GM12892 (cell line): ENCODE measurements at places on chromosomes 5 and 9.
A peak's percentile ranks its signal among the peaks of the same experiment; 100 is the strongest.

- no peak for DNase-seq
Observed at GRCh38 chr5:102561894-102562760, 63.3 kb upstream of the SLCO6A1 start.

GRCh38 chr5:77518304-77518703, 26.2 kb upstream of the WDR41 start:
- DNase-seq = no peak

GRCh38 chr5:53041071-53041692, 52.0 kb downstream of the ITGA2 start:
- DNase-seq = no peak

DNA sequence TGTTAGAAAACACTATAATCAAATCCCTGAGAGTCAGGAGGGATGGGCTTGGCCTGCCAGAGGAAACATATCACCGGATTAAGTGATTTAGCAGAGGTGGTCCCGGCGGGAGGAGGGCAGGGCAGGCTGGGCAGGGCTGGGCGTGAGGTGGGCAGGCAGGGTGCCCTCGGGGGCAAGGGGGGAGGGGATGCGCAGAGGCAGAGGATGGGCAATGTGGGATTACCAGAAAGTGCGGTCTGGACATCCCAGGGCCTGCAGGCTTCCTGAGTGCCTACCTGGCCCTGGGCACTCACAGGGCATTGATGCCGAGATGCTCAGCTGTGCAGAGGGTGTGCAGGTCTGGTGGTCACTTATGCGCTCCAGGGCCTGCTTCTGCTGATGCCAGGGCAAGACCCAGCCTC, 115.2 kb downstream of the ADAMTS2 start:
- no peak for DNase-seq

DNA sequence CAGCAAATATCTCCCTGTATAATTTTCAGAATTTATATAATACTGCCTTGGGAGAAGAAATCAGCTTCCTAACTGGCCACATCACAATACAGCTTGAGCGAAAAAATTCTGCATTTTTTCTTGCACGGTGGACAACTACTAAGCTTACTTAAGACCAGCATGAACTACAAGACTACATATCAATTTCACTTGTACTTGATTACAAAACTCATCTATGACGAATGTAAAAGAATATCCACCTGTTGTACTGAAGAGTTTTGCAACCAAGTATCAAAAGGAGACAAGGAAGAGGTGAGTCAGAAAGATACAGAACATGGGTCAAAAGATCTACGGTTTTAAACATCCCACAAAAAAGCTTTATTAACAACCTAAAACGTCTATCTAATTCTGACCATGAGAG, 279.4 kb downstream of the BNC2 start:
- no peak for DNase-seq

DNA sequence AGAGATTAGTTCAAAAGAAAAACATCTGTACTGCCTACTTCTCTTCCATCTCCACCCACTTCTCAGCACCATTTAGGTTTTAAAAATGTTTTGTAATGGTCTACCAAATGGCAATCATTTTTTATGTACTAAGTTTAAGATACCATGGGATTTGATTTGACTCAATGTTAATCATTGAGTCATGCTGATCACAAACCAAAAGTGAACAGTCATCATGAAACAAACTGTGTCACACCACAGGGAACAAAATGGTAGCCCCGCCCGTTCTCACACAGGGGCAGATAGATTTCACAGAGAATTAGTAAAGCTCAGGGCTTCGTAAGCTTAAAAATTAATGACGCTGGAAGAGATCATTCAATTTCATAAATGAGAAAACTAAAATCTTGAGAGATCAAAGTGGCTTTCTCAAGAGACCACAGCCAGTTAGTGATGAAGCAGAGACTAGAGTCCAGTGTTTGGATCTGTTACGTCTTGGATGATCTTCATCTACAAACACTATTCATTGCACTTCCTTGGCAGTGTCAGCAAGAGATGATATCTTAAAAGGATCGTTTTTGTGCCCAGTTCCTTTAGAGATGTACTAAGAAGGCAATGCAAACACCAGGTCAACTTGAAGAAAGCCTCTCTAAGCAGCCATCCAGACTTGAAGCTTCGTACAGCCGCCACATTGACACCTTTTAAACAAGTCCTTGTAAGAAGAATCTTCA, 33.9 kb upstream of the TRIO start:
- peak; percentile 23 for DNase-seq

- peak; percentile 0 for DNase-seq
Observed at GRCh38 chr5:179416114-179416822, 71.0 kb upstream of the ADAMTS2 start.

DNA sequence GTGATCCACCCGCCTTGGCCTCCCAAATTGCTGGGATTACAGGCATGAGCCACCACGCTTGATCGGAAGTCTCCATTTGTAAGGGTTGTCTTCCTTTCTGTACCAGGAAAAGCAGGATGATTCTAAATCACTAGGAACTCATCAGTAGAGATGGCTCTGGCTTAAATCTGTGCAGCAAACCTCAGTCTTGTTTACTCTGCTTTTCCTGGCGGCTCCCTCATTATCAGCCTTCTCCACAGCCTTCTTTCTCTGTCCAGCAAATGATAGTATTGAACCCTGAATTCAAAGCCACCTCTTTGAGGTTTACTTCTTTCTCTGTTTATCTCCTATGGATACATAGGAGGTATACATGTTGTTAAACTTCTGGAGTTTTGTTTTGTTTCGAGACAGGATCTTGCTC, 43.0 kb upstream of the GNE start:
- no peak for DNase-seq

DNA sequence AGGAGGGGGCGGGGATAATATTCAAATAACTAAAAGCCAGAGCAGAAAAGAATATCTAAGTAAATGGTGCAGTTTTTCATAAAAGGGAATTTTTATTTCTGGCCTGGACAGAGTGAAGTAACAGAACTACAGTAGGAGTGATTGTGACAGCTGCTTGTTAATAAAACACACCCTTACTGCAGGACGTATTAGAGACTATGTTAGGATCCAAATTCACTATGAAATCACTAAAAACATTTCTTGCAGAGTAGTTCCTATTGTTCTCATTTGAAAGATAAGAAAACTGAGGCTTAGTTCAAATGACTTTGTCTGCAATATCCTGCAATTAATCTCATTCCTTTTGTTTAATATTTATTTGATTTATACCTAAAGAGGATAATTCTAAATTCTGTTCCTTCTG, 39.5 kb downstream of the FAM174A start:
- no peak for DNase-seq

DNA sequence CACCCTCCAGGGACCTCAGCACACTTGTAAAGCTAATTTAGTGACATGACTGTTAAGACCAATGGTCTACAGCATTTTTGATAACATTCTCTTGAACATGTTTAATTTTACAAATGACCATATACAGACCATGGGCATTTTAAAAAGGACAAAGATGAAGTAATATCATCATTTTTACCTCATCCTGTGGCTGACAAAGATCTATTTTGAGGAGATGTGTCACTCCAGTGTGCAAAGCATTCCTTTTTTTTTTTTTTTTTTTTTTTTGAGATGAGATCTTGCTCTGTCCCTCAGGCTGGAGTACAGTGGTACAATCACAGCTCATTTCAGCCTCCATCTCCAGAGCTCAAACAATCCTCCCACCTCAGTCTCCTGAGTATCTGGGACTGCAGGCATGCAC, 118.2 kb upstream of the TBC1D2 start:
- DNase-seq = no peak

- no peak for DNase-seq
Observed at GRCh38 chr5:168023191-168023590, 268.3 kb upstream of the WWC1 start.

GRCh38 chr5:149015126-149015525, 47.7 kb downstream of the SH3TC2 start:
- no peak for DNase-seq
